SK-N-DZ (cell line): ENCODE measurements at places on chromosomes 6 and 20.

- no peak for DNase-seq
These were observed 172.4 kb upstream of the PDE10A start for GRCh38 chr6:165835410-165835851.

- DNase-seq, result no peak
These were observed 255.4 kb downstream of the TBX18 start for GRCh38 chr6:84508981-84509380.

GRCh38 chr6:16539086-16539931 lies 222.0 kb downstream of the ATXN1 start:
- no peak for DNase-seq

- DNase-seq, result no peak
These were observed 78.9 kb downstream of the THBS2 start for GRCh38 chr6:169174516-169175359.

- DNase-seq, result no peak
These were observed 247.3 kb downstream of the ZNF217 start for GRCh38 chr20:53346335-53346648.

- no peak for DNase-seq
These were observed 160.3 kb upstream of the SASH1 start for GRCh38 chr6:148182378-148182777.

DNA sequence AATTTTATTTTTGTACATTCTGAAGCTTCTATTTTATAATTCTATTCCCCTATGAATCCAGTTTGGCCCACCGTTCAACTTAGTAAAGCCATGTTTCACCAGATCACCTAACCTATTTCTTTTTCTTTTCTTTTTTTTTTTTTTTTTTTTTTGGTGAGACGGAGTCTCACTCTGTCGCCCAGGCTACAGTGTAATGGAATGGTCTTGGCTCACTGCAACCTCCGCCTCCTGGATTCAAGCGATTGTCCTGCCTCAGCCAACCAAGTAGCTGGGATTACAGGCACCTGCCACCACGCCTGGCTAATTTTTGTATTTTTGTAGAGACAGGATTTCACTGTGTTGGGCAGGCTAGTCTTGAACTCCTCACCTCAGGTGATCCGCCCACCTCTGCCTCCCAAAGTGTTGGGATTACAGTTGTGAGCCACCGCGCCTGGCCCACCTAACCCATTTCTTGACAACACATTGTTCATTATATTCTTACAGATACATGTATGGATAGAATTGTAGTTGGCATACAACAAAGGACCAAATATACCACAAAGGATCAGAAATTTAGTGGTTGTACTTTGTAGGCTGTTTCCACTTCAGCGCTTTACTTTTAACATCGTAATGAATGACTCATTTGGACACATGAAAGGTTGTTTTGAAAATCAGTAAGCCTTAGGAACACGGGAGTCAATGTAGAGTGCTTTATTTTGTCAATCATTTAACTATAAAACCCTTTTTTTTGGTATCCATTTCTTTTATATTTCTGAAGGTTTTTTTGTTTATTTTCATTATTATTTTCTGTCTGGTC lies 63.2 kb downstream of the GJA1 start:
- DNase-seq, result no peak
